ENCODE measurements at places on chromosomes 5 and 9. TPM values are rescaled to one million over a fixed set of nuclear protein-coding genes. Genes with fewer than 3 reads are reported as not detected.

SCGB3A2 gene
- not detected for total RNA-seq

AHRR gene
- 3.5 TPM for total RNA-seq

LRRC26 gene
- total RNA-seq, result not detected

OTP gene
- not detected for total RNA-seq

BTNL3 gene
- total RNA-seq, result not detected

CNTLN gene
- 3.5 TPM for total RNA-seq

RASEF gene
- total RNA-seq, result 0.33 TPM

LCN15 gene
- not detected for total RNA-seq

F2R gene
- 0.11 TPM for total RNA-seq

PCDHA3 gene
- 0.39 TPM for total RNA-seq

CBY3 gene
- not detected for total RNA-seq

CACFD1 gene
- 16.1 TPM for total RNA-seq

HK3 gene
- not detected for total RNA-seq

DND1 gene
- 0.76 TPM for total RNA-seq

FOXI1 gene
- not detected for total RNA-seq

ISL1 gene
- not detected for total RNA-seq

HTR1A gene
- not detected for total RNA-seq

NAIP gene
- total RNA-seq, result 5.3 TPM

DDX4 gene
- not detected for total RNA-seq

CARTPT gene
- not detected for total RNA-seq

CREB3 gene
- 56.1 TPM for total RNA-seq

FBP2 gene
- not detected for total RNA-seq

SVEP1 gene
- total RNA-seq, result 0.22 TPM

SLC44A1 gene
- 50.4 TPM for total RNA-seq

SV2C gene
- not detected for total RNA-seq

SLC1A3 gene
- 29.8 TPM for total RNA-seq

PKD2L2 gene
- total RNA-seq, result 0.11 TPM

GAPVD1 gene
- 69.5 TPM for total RNA-seq

C9orf50 gene
- 0.39 TPM for total RNA-seq

PCDHA11 gene
- total RNA-seq, result 0.11 TPM

LYRM7 gene
- total RNA-seq, result 2.8 TPM

IFNK gene
- not detected for total RNA-seq

RIMOC1 gene
- total RNA-seq, result 13.0 TPM

PCDHGB7 gene
- 7.5 TPM for total RNA-seq

CDC20B gene
- not detected for total RNA-seq

BARX1 gene
- 0.39 TPM for total RNA-seq

RPL35 gene
- 1,756 TPM for total RNA-seq

AQP7 gene
- not detected for total RNA-seq

DMRTA1 gene
- total RNA-seq, result 0.79 TPM

PAIP2 gene
- 42.0 TPM for total RNA-seq

PIP5K1B gene
- total RNA-seq, result 0.39 TPM

KIF20A gene
- 18.5 TPM for total RNA-seq

NACC2 gene
- total RNA-seq, result 7.9 TPM

ADGRD2 gene
- total RNA-seq, result not detected

ZNF883 gene
- total RNA-seq, result 4.7 TPM

RBM18 gene
- total RNA-seq, result 8.4 TPM
